HFFc6 (cell line): ENCODE measurements at places on chromosomes 7 and 10. TPM values are rescaled to one million over a fixed set of nuclear protein-coding genes. Genes with fewer than 3 reads are reported as not detected.
A peak's percentile ranks its signal among the peaks of the same experiment; 100 is the strongest.

The RARRES2 gene
- not detected in 3 replicates for total RNA-seq

DNA sequence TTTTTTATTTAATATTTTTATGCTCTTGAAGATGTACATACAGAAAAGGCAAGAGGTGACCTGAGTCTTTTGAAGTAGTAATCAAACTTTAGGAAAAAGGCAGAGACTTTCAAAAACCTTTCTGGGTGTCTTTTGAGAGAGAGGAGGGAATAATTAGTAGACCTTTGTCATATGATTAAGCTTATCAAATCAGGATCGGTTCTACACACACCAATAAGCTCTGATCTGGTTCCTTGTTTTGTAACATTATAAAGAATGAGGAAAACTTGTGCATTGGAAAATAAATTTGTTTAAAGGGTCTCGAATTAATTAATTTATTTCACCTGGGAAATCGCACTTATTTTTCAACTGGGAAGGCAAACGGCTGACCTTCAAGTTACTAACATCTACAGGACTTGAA is 11.9 kb downstream of the TWIST1 start:
- DNase-seq = no peak
- peak overlapping the region; percentile 90 for H3K27ac ChIP-seq
- H3K27me3 ChIP-seq = peaks cover 1% of the 10 kb centered on the region
- H3K4me3 ChIP-seq = peak overlapping the region; percentile 98

DNA sequence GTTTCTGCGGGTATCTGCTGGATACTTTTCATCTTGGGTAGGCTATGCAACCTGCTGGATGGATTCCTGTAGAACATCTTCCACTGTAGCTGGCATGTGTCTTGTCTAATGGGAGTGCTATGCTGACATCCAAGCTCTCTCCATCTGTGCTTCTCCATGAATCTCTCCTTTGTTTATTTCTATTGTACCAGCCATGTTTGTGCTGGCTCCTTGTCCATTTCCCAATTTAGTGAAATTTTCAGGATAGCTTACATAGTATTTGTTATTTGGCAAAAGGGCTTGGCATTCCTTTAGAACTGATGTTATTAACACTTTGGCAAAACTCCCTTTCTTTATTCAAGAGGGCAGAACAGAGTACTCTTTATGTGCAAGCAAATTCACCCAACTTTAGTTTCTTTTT is 198.0 kb downstream of the CSTF2T start:
- no peaks in the 10 kb centered on the region; the same call in 1 of the 2 replicates for H3K27me3 ChIP-seq
- no peaks in the 10 kb centered on the region for H3K36me3 ChIP-seq
- DNase-seq = no peak
- no peaks in the 10 kb centered on the region; the same call in 1 of the 2 replicates for H3K4me1 ChIP-seq

- no peaks in the 10 kb centered on the region for H3K27me3 ChIP-seq
- no peaks in the 10 kb centered on the region for H3K4me1 ChIP-seq
- no peak overlapping the region for H3K4me3 ChIP-seq
- H3K36me3 ChIP-seq = no peaks in the 10 kb centered on the region
- no peak overlapping the region for H3K27ac ChIP-seq
- no peak for DNase-seq
Observed at GRCh38 chr10:7302930-7303557, 107.8 kb downstream of the SFMBT2 start.

GRCh38 chr7:102472126-102473041 is 6.3 kb downstream of the POLR2J start:
- no peak overlapping the region; the same call in 1 of the 2 replicates for H3K27ac ChIP-seq
- H3K36me3 ChIP-seq = no peaks in the 10 kb centered on the region
- no peaks in the 10 kb centered on the region; the same call in 1 of the 2 replicates for H3K27me3 ChIP-seq
- no peaks in the 10 kb centered on the region for H3K4me1 ChIP-seq

DNA sequence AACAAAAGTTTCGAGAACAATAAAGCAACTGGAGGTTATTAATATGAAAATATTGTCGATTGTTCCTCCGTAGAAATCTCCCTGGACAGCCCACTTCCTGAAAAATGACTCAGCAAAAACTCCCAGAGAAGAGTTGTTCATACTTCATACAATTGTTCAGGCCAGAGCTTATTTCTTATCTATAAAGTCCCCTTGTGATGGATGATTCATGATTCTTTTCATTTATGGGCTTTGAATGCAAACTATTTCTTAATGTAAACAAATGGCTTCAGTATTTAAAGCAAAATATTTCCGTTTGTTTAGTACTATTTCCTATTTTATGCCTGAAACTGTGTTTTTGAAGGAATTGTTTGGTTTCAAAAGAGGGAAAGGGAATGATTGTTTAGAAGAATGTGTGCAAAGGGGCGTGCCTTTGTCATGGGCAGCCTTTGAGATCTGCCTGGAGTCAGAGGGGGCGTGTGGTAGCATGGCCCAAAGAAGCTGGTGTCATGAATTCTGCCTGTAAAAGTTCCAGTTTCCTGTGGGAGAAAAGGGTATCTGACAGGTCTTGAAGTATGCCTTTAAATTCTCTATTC is 26.2 kb upstream of the EXOC6 start:
- peak; percentile 85 for DNase-seq
- H3K4me1 ChIP-seq = peaks cover 56% of the 10 kb centered on the region
- H3K27me3 ChIP-seq = peaks cover 4% of the 10 kb centered on the region; the same call in 1 of the 2 replicates
- peak overlapping the region; percentile 94 for H3K27ac ChIP-seq
- no peaks in the 10 kb centered on the region for H3K36me3 ChIP-seq

DNA sequence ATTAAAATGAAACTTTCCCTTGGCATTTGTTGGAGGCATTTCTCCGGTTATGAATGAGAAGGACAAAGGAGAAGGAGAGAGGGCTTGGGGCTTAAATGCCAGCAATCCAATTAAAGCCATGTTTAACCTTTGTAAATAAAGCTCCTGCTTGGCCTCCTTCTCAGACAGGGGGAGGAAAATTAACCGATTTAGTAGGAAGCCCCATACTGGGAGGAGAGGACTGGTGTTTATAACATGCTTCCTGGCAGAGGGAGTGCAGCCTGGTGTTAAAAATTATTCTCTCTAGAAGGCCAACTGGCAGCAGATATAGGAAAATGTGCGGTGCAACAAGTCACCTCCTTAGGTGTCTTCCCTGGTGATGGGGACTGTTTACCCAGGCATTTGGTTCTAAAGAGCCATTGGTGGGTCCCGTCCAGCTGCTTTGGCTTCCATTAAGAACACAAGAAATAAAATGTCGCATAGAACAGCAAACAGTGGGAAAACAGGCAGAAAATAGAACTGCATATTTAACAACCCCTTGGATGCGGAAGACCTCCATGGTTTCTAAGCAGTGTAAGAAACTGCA is 846.5 kb downstream of the TYW1 start:
- H3K27me3 ChIP-seq = no peaks in the 10 kb centered on the region; the same call in none of the 2 replicates
- DNase-seq = no peak
- H3K27ac ChIP-seq = no peak overlapping the region
- no peaks in the 10 kb centered on the region for H3K4me1 ChIP-seq
